GM12891 (cell line): ENCODE measurements at places on chromosomes 2 and 18.
A peak's percentile ranks its signal among the peaks of the same experiment; 100 is the strongest.

GRCh38 chr2:131584940-131585339 is 57.3 kb downstream of the CCDC74A start:
- DNase-seq, result no peak

GRCh38 chr2:33069894-33070651 is 123.3 kb downstream of the LTBP1 start:
- no peak for DNase-seq

GRCh38 chr2:32135409-32135808 is 30.3 kb upstream of the SLC30A6 start:
- peak; percentile 8 for DNase-seq

GRCh38 chr2:9145109-9145751 is 61.4 kb upstream of the ASAP2 start:
- no peak for DNase-seq

- no peak for DNase-seq
These were observed 307.3 kb upstream of the CHAC2 start for GRCh38 chr2:53460347-53460746.

DNA sequence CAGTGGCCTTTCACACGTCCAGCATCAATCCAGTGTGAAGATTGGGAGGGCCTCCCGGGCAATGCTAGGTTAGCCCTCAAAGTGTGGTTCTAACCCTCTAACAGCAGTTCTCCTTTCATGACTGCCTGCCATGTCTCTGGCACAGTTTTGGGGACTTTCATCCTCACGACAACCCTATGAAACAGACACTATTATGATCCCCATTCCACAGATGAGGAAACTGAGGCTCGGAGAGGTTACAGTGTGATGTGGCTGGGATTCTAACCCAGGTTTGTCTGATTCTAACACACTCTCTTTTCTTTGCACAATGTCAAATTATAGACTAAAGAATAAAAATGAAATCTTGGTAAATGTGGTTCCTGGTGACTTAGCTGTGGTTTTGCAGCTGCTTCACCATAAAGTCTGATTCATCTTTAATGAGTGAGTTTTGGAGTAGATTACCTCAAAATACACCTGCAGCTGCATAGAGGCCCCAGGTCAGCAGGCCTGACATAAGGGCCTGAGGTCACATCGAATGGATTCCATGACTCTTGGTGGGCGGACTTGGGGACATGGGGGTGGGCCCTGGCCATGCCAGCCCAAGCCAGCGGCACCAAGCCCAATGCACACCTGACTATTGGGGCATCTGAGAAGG is 214.4 kb downstream of the GLI2 start:
- DNase-seq, result no peak

DNA sequence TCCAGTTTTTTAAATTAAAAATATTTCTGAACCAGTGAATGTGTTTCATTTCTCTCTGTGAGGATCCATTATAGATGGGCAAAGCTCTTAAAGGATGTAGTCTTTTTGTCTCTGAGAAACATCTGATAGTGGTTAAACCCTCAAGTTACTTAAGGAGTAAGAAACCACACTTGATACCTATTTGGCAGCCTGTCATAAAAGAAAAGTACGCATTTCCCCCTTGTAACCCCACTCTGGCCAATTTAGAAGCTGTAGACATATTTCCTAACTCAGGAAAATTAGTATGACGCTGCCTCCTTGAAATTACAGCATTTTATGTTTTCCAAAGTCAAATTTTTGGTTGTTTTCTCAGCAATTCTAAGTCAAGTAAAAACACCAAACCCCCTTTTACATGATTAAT is 2.0 kb downstream of the STAT4 start:
- DNase-seq, result no peak

GRCh38 chr2:42249284-42249683 is 80.1 kb downstream of the EML4 start:
- DNase-seq, result no peak

DNA sequence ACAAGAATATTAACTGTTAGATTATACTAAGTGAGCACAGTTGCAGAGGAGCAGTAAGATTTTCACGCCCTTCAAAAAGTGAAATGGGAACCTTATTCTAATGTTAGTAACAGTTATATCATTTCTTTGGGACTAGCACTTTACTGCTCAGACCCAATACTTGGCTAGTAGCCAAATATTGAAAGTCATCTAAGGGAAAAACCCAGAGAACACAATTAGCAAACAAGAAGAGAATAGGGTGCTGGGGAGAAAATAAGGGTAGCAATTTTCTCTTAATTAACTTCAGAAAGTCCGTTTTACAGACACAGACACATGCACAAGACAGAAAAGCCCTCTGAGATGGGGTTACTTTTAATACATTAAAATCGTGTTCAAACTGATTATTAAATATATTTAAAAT is 71.8 kb downstream of the ID2 start:
- no peak for DNase-seq

- DNase-seq, result no peak
These were observed 474.2 kb upstream of the LRRTM1 start for GRCh38 chr2:80778704-80779103.

DNA sequence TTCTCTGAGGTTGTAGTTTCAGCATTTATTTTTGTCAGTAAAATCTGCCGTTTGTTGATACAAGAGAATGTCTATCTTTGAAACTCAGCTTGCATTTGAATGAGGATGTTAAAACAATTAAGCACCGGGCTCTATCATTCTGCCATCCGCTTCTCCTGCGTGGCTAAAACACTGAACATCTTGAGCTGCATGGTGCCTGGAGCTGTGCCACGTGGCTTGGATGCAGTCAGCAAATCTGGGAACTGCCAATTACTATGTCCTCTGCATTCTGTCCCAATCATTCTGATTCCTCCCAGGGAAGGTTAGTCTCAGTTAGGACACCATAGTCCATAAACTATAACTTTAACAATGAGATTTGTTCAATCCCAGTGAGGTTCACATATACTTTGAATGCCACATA is 598.4 kb downstream of the FBXO15 start:
- DNase-seq, result no peak

GRCh38 chr2:163247156-163247846 is 408.7 kb upstream of the KCNH7 start:
- no peak for DNase-seq

- DNase-seq, result no peak
These were observed 647.5 kb downstream of the ARHGAP15 start for GRCh38 chr2:143776526-143777297.

DNA sequence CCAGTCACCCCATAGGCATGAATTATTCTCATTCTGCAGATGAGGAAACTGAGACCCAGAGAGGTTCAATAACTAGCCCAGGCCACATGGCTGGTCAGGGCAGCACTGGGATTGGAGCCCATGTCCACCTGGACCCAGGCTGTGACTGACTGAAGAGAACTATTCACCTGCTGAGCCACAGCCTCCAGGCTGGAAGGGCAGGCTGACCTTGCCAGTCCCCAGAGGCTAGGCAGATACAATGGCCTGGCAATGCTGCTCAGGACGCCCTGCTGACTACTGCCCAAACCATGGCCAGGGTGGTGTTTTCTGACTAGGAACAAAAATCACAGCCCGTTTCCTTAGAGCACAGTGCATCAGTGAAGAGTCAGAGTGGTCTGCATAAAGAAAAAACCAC is 36.8 kb downstream of the HS6ST1 start:
- no peak for DNase-seq
